ENCODE measurements at places on chromosomes 1 and 21. TPM values are rescaled to one million over a fixed set of nuclear protein-coding genes. Genes with fewer than 3 reads are reported as not detected.

Gene SHE
- total RNA-seq, result 0.07 TPM

Gene KIF17
- 0.39 TPM for total RNA-seq

Gene GPA33
- total RNA-seq, result not detected

Gene MX2
- total RNA-seq, result 3.3 TPM

Gene SPRR3
- not detected for total RNA-seq
